ENCODE measurements at places on chromosomes 3 and 15.

DNA sequence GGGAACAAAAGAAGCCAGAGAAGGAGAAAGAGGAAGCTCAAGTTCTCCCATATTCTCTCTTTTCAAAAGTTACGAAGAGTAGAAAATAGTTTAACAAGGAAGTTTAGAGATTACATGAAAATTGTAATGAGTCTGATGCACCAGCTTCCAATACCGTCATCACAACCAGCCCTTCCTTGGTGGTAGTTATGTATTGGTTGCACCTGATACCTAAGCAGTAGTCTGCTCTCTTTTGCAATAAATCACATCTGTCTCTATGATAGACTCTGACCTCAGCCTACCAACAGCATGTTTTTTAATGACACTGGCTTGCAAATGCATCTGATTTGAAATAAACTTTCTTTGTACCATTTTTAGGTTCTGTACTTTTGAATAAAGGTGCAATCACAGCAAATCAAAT lies 575.8 kb downstream of the FHIT start:
- no peak for DNase-seq

- no peak for DNase-seq
These were observed 57.0 kb downstream of the NEK10 start for GRCh38 chr3:27312044-27312668.

DNA sequence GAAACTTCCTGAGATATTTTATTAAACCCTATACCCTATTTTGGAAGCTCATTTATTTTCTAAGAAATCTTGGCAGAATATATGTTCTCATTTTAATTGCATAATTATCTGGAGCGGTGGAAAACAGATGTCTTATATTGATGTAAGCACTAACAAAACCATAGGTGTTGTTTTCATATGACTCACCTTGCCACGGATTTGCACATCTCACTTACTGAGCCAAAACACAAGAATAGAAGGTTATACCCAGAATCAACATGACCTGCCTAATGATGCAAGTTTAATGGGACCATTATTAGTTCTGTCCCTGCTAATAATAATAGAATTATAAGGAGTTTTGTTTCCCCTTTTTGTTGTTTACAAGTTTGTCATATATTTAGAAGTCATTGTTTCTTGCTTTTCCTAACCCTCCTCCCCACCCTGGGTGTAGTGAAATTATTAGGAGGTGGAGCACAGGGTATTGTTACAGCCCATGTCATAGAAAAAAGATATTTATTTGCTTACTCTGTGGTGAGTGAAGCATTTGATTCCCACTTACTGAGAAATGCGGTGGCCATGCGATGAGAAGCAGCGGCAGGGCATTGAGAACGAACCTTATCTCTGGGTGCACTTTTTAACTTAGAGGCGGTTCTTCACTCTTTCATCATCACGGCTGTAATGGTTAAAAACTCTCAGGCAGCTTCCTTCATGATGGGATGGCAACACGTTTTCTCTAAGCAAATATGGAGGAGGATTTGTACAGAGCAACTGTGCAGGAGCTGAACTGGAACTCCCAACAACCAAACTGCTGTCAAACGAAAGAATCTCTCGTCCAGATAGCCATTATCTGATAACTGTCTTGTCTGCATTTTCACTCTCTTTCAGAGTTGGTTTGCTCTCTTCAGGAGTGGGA lies 521 bp downstream of the IL5RA start:
- no peak for DNase-seq

- DNase-seq = no peak
These were observed 195.8 kb downstream of the BBX start for GRCh38 chr3:107718547-107718946.

DNA sequence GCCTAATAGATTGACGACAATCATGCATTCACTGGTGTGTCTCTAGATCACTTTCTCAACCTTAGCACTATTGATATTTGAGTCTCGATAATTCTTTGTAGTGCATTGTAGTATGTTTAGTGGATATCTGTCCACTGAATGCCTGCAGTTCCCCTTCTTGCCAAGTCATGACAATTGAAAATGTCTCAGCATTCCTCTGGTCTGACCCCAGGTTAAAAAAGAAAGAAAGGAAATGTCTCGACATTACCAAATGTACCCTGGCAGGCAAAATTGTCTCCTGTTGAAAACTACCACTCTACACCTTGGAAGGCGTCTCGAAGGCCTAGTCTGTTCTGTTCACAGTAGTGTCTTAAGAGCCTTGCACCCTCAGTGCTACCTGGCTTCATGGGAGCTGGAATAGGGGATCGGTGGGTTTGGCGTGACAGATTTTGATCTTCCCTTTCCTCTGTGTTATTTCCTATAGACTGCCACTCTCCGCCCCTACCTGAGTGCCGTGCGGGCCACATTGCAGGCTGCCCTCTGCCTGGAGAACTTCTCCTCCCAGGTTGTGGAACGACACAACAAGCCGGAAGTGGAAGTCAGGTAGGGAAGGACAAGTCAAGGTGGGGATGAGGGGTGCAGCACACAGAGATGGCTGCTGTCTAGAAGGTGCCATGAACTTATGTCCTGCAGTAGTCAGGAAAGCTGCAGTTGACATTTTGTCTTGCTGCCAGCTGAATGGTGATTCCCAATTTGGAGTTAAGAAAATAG lies 4.5 kb downstream of the ARPC4 start:
- DNase-seq = no peak

DNA sequence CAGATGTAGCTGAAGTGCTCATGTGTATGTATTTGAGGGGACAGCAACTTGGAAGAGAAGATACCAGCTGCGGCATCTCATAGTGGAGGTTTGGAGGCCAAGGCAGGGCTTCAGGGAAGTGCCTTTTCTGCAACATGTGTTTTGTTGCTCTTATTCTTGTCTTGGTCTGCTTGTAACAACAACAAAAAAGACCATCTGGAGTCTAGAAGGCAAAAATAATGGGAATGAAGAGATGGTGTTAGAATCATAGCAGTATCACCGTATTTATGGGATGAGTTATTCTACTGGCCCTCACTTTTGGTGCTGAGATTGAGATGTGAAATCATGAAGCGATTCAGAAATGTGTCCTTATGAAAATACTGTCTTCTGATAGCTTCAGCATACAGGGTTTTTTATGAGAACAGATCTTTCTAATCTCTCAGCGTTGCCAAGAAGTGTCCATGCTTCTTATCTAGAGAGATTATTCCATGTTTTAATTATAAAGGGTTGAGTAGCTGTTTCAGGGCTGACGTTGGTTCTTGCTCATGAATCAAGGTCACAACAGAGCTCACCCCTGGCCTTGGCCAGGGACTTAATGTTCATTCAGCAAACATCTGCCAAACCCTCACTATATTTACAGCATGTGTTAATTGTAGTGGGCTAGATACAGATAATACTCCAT lies 58.0 kb downstream of the ITPR1 start:
- DNase-seq = peak; percentile 23

DNA sequence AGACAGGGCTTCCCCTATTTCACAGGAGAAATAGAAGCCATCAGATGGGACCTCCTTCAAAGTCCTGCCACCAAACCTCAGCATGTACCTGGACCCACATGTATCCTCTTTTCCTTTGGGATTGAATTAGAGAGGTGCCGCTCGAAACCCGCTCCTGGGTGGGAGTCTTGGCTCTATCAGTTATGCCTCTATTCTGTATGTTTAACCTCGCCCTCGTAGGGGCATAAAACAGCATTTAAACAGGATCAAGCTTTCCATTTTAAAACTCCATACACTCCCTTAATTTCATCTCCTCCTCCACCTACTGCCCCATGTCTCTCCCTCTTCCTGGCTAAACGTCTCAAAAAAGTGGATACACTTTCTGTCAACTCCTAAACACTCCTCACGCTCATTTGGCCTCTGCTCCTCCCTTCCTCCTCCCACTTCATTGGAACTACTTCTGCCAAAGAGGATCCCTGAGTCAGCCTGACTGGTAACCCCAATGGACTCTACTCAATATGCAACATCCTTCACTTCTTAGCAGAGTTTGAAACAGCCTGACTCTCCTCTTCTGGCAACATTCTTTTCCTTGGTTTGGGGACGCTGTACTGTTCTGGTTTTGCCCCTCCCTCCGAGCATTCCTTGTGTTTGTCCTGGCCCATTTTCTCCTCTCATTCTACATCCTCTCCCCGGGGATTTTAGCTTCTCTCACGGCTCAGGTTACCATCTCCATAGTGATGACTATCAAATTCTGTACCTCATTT lies 23.0 kb upstream of the MUC20 start:
- DNase-seq = no peak

GRCh38 chr15:43518197-43518761 lies 871 bp downstream of the MAP1A start:
- peak; percentile 47 for DNase-seq

GRCh38 chr3:11323813-11324212 lies 51.6 kb downstream of the ATG7 start:
- DNase-seq = no peak

DNA sequence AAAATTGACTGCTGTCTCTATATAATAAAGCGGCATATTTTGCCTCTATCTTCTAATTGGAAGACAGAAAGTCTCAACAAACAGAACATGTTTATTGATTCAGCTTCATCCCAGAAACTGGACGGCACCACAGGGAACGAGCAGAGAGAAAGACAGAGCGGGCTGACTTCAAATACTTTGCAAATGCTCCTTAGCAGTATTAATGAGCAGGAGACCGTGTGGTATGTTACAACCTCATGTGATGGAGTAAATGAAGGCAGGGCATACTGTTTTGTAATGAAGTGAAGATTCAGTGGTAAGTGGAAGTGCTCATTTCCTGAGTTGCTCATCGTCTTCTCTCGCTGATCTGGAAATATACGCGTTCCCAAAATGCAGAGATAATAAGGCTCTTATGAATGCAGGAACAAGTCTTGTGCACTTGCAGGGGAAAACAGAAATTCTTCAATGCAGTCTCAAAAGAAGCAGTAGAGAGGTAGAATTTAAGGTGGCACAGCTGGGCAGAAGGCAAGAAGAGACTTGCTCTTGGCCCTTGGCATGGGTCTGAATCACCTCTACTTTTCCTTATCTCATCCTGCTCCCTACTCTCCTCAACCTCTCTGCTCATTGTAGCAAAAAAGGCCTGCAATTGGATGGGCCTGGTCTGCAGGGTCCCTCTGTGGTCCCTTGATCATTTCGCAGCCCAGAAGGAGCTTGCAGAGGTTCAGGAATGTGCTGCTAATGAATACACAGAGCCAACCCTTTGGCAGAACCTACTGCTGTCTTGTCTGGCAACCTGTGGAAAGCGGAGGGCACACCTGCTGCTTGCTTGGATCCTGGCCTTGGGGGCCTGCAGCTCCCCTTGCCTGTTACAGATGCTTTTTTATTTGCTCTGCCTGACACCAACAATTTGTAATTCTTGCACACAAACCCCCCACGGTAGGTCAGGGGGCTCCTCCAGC lies 604.9 kb upstream of the CFAP20DC start:
- DNase-seq = no peak
